ENCODE measurements at places on chromosomes 3 and 15.

- no peaks in the 10 kb centered on the region for H3K4me1 ChIP-seq
- no peak overlapping the region for H3K27ac ChIP-seq
- H3K27me3 ChIP-seq = no peaks in the 10 kb centered on the region
- H3K4me3 ChIP-seq = no peak overlapping the region
- no peaks in the 10 kb centered on the region for H3K36me3 ChIP-seq
Measured at GRCh38 chr15:62928242-62928999, 114.1 kb upstream of the TPM1 start.

GRCh38 chr15:39132070-39132469, 448.8 kb upstream of the THBS1 start:
- H3K27me3 ChIP-seq = no peaks in the 10 kb centered on the region
- DNase-seq = no peak
- peak overlapping the region; percentile 55 for H3K27ac ChIP-seq
- H3K4me1 ChIP-seq = peaks cover 19% of the 10 kb centered on the region

- H3K4me3 ChIP-seq = no peak overlapping the region
- H3K36me3 ChIP-seq = no peaks in the 10 kb centered on the region
- H3K27me3 ChIP-seq = no peaks in the 10 kb centered on the region
- H3K4me1 ChIP-seq = no peaks in the 10 kb centered on the region
- no peak overlapping the region for H3K27ac ChIP-seq
- DNase-seq = no peak
Measured at GRCh38 chr3:123508178-123508577, 59.3 kb upstream of the ADCY5 start.

DNA sequence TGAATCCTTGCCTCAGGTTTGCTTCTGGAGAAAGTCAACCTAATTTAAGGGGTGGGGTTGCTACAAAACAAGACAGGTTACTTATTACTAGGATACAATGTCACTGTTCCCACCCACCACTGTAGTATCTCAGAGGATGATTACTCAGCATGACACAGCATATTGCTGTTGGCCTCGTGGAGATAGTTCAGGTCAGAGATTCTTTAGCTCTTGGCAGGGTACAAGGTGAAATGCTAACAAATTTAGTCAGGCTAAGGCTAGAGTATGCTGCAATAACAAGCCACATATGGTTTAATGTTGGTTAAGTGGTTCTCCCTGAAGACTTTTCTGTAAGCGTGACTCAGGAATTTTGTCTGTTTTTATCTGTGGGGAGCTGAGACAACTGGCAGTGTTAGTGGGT, 161.8 kb downstream of the EDEM1 start:
- DNase-seq = no peak
- H3K27ac ChIP-seq = no peak overlapping the region
- no peaks in the 10 kb centered on the region for H3K36me3 ChIP-seq
- H3K4me1 ChIP-seq = no peaks in the 10 kb centered on the region
- H3K4me3 ChIP-seq = no peak overlapping the region

GRCh38 chr3:134020135-134020680, 9.5 kb downstream of the SLCO2A1 start:
- no peak overlapping the region for H3K4me3 ChIP-seq
- no peaks in the 10 kb centered on the region for H3K36me3 ChIP-seq
- DNase-seq = no peak
- H3K27ac ChIP-seq = no peak overlapping the region
- no peaks in the 10 kb centered on the region for H3K27me3 ChIP-seq

GRCh38 chr3:149038322-149038721, 47.0 kb downstream of the GYG1 start:
- no peaks in the 10 kb centered on the region for H3K27me3 ChIP-seq
- H3K4me1 ChIP-seq = no peaks in the 10 kb centered on the region
- H3K36me3 ChIP-seq = peaks cover 27% of the 10 kb centered on the region

DNA sequence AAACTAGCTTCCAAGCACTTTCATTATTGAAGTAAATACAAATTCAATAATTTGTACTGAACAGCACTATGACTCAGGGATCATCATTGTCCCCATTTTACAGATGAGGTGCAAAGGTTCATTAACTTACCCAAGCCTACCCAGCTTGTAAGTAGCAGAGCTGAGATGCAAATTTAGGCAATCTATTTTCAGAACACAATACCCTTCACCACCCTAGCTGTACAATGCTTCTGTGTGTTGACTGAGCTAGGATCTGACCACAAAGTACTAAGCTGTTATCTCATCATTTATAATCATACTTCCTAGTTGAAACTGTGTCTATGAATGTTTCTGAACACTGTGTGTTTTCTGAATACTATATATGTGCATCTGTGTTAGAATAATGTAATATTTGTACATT, 3.2 kb upstream of the ILDR1 start:
- no peaks in the 10 kb centered on the region for H3K36me3 ChIP-seq
- no peak for DNase-seq
- H3K27ac ChIP-seq = no peak overlapping the region
- H3K4me3 ChIP-seq = no peak overlapping the region
- H3K4me1 ChIP-seq = no peaks in the 10 kb centered on the region

GRCh38 chr3:127389913-127390312, 102.1 kb upstream of the PRR20G start:
- no peak overlapping the region for H3K4me3 ChIP-seq
- no peaks in the 10 kb centered on the region for H3K36me3 ChIP-seq
